CD4-positive, alpha-beta T cell treated with Interferon alpha-2 for 1 hour (primary cell): ENCODE measurements at places on chromosomes 4 and X.
A peak's percentile ranks its signal among the peaks of the same experiment; 100 is the strongest.

GRCh38 chr4:52863324-52863723, 1.2 kb downstream of the RASL11B start:
- no peak for DNase-seq

GRCh38 chrX:97587171-97587570, 703.5 kb downstream of the RPA4 start:
- DNase-seq = no peak

DNA sequence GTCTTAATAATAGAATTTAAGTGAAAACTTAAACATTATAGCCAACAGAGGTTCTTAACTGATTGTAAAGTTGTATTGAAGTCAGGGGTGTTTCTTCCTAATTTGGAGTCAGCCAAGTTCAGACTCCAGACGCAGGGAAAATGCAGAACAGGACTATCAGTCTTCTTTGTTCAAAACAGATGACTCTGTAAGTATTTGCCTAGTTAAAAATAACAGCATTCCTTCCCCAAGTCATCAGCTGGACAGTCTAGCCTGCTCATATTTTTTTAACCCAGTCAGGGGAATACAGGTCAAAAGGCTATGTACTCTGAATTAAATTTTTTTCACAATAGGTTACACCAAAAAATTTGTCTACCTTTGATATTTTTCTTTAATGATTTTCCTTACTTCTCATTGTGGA, 73.8 kb upstream of the DCLK2 start:
- DNase-seq = no peak

DNA sequence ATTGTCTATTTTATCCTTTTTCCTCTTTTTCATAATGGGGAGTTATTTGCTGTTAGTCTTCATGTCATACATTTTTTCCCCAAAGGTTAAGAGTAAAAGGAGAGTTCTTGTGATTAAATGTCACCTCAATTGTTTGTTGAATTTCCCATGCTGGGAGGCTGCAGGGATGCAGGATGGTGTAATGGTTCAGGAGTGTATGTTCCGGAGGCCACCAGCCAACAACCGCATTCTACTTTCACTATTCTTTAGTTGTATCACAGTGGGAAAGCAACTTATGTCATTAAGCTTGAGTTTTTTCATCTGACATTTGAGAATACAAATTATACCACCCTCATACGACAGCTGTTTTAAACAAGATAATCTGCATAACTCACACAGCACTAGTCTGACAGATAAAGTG, 15.4 kb downstream of the AFP start:
- no peak for DNase-seq

DNA sequence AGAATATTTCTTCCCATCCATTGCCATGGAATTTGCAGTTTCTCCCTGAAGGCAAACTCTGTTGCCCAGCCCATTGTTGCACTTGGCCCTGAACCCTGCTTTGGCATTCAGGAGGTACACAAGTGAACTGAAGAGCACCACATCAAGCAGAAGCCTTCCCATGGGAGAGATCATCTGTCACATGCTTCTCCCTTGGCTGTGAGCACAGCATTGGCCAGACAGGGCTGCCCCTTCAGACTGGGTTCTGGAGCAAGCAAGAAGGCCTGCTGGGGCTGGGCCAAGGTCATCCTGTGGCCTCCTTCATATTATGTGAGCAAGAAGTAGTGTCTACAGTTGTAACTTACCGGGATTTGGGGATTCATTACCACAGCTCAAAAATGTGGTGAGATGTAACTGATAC, 22.7 kb downstream of the SCML1 start:
- no peak for DNase-seq

- no peak for DNase-seq
These were observed 226.1 kb upstream of the F9 start for GRCh38 chrX:139304471-139304870.

GRCh38 chrX:39809331-39809730, 288.4 kb downstream of the BCOR start:
- no peak for DNase-seq

DNA sequence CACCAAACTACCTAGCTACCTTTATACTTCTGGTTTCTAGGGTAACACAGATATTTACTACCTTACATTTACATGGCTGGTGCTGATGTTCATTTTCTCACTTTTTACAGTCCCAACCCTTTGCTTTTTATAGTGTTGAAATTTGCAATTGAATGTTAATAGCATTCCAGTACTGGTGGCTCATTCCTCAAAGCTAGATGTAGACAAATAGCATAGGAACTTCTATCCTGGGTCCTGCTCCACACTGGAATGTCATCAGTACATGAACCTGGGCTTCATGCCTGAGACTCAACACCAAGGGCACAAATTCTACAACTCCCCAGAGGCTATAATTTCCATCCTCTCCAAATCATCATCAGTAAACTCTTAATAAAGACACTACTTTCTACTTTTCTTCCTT, 10.3 kb upstream of the TRMT2B start:
- no peak for DNase-seq

DNA sequence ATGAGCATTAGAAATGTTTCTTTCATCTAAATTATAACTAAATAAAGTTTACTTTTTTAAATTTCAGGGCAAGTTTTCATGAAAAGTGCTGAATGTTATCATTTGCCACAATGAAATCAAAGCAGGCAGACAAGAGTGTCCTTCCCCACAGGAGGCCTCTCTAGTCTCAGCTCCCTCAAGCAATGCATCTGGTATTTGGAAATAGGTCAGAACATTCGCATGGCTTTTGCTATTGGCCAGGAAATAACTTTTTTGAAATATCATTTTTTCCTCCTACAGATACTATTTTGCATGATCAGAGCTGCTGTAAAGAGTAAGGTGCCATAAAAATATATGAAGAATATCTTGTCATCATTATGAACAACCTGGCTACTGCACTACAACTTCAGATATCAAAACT, 41.1 kb downstream of the MAD2L1 start:
- no peak for DNase-seq

- no peak for DNase-seq
These were observed 2.2 kb downstream of the SLITRK4 start for GRCh38 chrX:143633461-143634308.

- DNase-seq = peak; percentile 89
These were observed at the start of gene OCIAD2 for GRCh38 chr4:48906206-48907173. Gene OCIAD2, minus strand, starts transcription at chr4:48906774. Its CDS starts 2,225 bp downstream, at chr4:48904549.

GRCh38 chr4:152630324-152630723, 49.5 kb downstream of the TMEM154 start:
- no peak for DNase-seq

DNA sequence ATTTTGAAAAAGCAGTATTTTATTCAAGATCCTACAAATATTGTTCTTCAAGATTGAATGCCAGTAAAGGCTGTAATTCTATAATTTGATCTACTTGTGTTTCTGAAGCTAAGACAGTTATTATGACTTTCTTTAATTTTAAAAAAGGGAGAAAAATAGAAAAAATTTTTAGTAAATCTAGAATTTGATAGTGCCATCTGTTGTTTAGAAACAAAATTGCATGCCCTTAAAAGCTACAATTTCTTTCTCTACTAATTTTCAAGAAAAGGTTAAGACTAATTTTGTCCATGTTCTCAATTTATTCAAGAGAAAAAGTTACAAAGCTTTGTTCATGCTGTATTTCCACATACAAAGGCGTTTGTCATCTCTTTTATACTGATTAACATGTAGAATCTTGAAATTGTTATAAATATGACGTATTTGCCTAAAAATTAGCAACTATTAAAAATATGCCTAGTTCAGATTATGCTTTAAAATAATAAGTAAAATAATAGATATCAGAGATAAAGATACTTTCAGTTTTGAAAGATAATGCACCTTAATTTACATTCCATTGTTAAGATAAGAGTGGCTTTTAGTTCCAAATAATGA, 25.6 kb upstream of the MMRN1 start:
- DNase-seq = no peak

GRCh38 chrX:43456063-43456462, 200.0 kb upstream of the MAOA start:
- no peak for DNase-seq

- no peak for DNase-seq
These were observed 34.3 kb downstream of the SHROOM4 start for GRCh38 chrX:50779694-50780093.

- DNase-seq = no peak
These were observed 1.4 kb upstream of the CORIN start for GRCh38 chr4:47839259-47839658.

- DNase-seq = no peak
These were observed 69.8 kb downstream of the ZNF827 start for GRCh38 chr4:145868637-145869409.

DNA sequence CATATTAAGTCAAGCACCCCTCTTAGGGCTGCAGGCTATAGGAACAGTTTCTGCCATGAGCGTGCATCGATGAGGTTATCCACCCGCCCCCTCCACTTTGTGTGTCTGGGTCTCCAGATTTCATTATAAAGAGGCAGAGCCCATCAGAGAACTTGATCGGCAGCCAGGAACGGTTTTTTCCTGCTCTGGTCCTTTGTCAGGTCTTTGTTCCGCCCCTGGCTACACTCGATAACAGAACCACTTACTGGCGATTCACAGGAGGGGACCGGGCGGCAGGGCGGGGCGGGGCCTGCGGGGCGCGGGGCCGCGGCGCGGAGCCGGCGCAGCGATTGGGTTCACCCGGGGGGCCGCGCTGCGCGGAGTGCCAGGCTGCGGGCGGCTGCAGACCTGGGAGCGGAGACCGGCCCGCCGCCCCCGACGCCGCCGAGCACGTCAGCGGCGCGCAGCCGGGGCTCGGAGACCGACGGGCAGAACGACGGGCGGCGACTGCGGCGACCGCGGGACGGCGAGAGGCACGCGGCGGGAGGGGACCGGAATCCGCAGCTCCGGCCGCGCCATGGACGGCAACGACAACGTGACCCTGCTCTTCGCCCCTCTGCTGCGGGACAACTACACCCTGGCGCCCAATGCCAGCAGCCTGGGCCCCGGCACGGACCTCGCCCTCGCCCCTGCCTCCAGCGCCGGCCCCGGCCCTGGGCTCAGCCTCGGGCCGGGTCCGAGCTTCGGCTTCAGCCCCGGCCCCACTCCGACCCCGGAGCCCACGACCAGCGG, at the start of gene SLC10A4:
Gene SLC10A4, plus strand, starts transcription at position 338 of the 771 bp plus-strand sequence. Its CDS starts 219 bp downstream, at position 557.
- DNase-seq = no peak

GRCh38 chr4:142202404-142203332, 566.3 kb downstream of the IL15 start:
- DNase-seq = no peak

GRCh38 chr4:22515888-22516541, at the start of gene ADGRA3:
Gene ADGRA3, minus strand, starts transcription at chr4:22516066. Its CDS starts 282 bp downstream, at chr4:22515784.
- DNase-seq = no peak

GRCh38 chrX:53266914-53267313, 14.5 kb downstream of the IQSEC2 start:
- no peak for DNase-seq

- no peak for DNase-seq
These were observed 479.2 kb downstream of the GBA3 start for GRCh38 chr4:23171976-23172375.

- DNase-seq = no peak
These were observed 158.7 kb downstream of the BTC start for GRCh38 chr4:74635490-74636123.

GRCh38 chrX:40573763-40574162, 7.0 kb upstream of the ATP6AP2 start:
- peak; percentile 55 for DNase-seq

DNA sequence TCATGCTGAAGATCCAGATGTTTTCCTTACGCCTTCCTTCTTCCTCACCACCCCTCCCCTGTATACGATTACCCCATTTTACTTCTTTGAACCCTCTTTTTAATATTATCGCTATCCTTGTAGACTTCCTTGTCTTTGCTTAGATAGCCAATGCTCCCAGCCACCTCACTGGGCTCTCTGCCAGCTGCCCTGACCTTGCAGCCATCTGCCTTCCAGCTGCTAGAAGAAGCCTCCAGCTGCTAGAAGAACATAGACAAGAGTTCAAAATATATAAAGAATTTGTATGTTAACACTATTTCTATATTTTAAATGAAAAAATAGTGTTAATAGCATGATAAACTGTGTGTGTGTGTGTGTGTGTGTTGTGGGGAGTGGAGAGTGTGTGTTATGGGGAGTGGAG, 374.7 kb downstream of the ANKRD50 start:
- DNase-seq = no peak

- no peak for DNase-seq
These were observed 115.7 kb downstream of the ANKRD50 start for GRCh38 chr4:124596816-124597215.
